ENCODE measurements at places on chromosomes 13 and 19.

DNA sequence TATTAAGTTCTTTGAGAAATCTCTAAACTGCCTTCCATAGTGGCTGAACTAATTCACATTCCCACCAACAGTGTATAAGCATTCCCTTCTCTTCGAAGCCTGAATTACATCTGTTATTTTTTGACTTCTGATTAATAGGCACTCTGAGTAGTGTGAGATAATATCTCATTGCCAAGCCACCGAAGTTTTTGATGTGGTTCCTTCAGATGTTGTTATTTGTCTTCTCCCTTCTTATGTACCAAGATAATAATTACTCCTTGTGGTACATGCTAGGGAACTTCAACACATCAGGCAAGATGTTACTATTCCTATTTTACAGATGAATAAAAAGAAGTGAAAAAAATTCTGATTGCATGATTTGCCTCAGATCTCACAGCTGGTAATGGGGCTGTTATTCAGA, 70.9 kb downstream of the KCTD12 start:
- no peak for DNase-seq

DNA sequence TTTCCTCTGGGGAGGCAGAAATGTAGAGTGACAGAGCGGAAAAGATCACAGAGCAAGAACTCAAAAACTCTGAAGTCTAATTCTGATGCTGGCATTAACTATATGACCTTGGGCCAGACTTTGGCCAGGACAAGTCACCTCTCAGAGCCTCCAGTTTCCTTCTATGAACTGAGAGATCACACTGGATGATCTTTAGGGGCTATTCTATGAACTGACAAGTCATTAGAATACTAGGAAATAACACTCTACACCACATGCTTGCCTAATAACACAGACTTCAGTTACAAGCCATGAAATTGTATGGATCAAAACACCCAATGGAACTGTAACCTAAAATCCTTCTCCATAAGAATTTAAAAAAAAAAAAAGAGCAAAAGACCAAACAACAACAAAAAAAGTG, 16.9 kb downstream of the SLC25A30 start:
- DNase-seq = no peak

GRCh38 chr13:40148101-40148500, 492.6 kb downstream of the COG6 start:
- DNase-seq = no peak

DNA sequence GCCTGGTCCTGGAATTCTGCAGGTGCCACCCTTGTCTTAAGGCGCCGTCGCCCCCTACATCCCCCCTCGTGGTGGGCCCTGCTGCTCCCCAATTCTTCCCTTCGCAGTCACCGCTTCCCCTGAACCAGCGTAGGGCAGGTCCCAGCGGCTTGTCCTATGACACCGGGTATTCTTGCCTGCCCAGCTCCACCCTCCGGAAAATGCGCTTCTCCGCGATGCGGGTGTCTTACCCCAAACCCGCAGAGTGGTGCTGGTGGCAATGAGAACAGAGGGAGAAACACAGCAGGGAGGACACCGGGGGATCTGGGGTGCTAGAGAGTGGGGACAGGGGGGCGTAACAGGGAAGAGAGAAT, 9.0 kb downstream of the ZNF808 start:
- DNase-seq = no peak

GRCh38 chr13:80979035-80979641, 638.2 kb upstream of the SPRY2 start:
- peak; percentile 64 for DNase-seq

DNA sequence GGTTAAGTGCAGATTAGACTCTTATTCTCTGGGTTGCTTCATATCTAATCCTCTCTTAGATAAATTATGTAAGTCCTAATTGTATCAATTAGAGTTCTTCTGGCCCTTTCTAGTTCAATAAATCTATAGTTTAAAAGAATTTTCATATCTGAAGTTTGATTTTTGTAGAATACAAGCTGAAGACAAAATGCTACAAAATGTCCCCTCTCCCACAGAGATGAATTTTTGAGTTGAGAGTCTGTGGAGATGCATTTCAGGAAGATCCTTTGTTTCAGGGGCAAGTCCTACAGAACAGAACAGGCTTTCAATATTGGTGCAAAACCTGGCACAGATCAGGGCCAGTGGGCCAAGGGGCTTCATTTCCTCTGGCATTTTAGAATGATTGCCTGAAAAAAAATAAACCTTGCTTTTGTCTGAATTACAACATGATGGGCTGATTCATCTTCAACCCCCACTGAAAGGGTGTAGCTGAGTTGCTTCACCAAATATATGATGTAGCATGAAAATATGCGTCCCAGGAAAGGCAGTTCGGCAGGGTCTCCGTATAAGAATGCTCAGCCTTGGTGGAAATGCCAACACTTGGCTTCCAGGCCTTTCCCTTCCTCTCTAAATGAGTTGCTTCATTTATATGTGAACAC, 6.4 kb upstream of the IPO5 start:
- peak; percentile 63 for DNase-seq

GRCh38 chr13:100490692-100491091, 97.9 kb downstream of the GGACT start:
- DNase-seq = peak; percentile 44

- no peak for DNase-seq
Observed at GRCh38 chr13:51929699-51930098, 67.9 kb downstream of the CCDC70 start.

DNA sequence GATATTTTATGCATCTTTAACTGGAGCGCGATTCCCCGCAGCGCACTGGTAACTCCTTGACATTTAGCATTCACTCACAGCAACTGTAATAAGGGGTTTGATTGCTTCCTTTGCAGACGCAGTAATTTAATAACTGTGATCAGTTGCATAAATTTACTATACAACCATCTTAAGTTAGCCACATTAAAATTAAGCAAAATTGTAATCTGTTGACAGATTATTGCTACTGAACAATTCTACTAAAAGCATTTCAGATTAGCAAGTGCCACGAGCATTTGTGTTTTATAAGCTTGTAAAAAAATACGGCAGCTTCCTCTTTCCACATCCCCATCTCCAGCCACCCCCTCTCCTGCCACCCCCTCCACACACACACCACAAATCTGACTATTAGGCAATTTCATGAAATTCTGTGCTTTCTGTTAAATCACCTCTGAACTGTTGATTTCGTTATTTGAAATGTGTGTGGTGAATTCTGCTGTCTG, 44.4 kb downstream of the TSHZ3 start:
- DNase-seq = no peak

- no peak for DNase-seq
Observed at GRCh38 chr19:35777086-35777841, 1.9 kb downstream of the ARHGAP33 start.

Data from astrocyte of the cerebellum (primary cell).